ENCODE measurements at places on chromosomes 1 and 21.

DNA sequence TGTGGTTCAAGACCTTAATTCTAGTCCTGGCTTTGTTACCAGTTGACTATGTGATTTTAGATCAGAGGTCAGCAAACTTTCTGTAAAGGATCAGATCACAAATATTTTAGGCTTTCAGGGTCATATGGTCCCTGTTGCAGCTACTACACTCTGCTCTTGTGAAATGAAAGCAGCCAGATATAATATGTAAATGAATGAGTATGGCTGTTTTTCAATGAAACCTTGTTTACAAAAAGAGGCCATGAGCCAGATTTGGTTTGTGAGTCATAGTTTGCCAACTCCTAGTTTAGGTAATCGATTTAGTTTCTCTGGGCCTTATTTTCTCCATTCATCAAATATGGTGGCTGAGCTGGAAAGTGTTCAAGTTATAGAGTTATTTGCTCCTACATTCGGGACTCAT is 346.7 kb downstream of the NUF2 start:
- DNase-seq: no peak

DNA sequence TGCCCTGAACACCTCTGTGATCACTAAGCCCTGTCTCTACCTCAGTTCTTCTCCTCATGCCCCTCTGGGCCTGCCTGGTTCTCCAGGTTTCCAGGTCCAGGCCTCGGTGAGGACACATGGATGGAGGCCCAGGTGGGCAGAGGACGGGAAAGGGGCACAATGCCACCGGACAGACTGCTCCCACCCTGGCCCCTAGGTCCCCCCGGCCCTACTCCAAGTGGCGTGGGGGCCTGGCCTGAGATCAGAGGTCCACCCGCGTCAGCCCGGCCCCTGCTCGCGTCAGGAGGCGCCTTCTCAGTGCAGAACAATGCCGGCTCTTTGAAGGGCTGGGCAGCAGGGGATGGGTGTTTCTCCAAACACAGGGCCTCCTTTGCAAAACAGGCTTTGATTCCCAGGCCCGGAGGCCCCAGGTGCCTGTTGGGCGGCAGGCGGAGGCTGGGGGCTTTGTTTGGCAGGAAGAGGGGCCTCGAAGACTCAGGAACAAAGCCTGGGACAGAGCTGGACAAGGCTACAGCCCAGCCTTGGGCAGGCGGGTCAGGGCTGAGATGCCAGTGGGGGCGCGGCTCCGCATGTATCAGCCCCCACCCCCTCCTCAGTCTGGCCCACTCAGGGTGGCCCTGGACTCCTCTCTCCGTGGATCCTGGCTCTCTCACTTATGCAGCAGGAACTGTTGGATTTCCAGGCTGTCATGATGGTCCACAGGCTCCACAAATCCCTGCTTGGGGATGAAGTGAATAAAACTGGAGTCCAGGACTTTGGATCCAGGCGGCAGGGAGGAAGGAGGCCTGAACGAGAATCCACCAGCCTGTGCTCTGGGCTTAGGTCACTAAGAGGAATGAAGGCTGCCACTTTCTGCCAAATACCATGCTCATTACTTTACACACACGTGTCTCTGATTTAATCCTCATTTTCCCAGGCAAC is 77.4 kb upstream of the SLC2A1 start:
- DNase-seq: no peak

DNA sequence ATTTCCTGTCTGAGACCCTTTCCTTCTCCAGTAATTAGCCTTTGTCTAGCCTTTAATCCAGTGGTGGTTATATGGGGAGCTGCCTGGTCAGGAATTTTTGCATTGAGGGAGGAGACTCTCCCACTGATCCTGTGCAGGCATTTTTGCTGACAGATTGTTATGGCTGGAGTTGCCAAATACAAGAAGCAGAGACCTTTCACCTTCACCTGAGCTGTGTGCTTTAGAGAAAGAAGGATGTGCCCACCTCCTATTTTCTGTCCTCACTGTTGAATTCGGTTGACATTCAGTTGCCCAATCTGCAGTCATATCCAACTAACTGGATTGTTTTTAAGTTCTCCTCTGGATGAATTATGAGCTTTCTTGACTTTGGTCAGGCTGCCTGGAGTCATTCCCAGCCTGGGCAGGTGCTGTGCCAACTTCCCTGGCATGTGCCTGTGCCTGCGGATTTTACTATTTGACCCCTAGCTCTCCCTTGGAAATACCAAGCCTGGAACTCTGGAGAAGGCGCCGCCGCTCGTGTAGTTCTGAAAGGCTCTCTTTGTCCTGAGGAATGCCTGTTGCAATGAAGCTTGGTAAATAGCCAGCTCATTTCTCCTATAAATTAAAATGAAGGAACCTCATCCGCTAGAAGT is 143.9 kb downstream of the NOS1AP start:
- peak; percentile 66 for DNase-seq

DNA sequence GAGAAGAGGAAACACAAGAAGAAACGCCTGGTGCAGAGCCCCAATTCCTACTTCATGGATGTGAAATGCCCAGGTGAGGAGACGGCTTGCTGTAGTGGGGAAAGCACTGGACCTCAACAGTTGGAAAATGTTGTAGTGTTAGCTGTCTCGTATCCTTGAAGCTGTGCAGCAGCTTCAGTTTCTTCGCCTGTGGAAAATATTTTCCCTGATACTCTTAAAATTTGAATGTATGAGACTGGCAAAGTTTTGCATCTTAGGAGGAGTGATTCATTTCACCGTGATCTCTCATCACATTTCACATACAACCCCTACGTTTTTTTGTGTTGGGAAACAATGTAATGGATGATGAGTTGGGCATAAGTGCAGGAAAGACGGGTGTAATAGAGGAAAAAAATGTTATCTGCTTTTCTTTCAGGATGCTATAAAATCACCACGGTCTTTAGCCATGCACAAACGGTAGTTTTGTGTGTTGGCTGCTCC is 629 bp downstream of the RPS27 start:
- DNase-seq: no peak

GRCh38 chr1:5595531-5596170 is 396.6 kb downstream of the NPHP4 start:
- no peak for DNase-seq
